ENCODE measurements at places on chromosomes 16 and 17.
A peak's percentile ranks its signal among the peaks of the same experiment; 100 is the strongest.

DNA sequence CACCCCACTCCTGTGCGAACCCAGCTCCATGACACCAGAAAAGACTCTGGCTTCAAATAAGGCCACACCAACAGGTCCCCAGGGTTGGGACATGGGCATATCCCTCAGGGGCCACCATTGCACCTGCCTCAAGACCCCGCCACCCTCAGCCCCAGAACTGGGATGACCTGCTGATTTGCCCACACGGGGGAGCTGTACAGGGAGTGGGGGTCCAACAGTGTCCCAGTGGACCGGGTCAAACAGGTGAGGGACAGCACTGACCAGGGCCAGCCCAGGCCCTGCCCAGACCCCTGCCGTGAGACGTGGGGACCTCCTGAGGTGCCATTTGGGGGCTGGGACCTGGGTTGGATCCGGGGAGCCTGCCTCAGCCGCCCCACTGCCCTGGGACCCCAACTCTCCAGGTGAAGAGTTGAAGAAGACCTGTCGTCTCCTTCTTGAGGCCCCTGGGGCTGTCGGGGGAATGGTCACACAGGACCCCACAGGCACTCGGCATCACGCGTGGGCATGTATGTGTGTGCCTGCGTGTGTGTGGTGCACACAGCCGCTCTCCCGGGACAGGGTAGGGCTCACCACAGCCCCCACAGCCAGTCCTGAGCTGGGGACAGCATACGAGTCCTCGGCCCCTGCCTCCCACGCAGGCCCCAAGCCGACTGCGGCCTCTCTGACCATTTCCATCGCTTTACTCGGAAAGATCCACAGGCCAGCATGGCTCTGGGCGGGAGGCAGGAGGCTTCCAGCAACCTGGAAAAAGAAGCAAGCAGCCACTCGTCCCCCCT, 34.2 kb upstream of the ZNF469 start:
- no peak for DNase-seq

DNA sequence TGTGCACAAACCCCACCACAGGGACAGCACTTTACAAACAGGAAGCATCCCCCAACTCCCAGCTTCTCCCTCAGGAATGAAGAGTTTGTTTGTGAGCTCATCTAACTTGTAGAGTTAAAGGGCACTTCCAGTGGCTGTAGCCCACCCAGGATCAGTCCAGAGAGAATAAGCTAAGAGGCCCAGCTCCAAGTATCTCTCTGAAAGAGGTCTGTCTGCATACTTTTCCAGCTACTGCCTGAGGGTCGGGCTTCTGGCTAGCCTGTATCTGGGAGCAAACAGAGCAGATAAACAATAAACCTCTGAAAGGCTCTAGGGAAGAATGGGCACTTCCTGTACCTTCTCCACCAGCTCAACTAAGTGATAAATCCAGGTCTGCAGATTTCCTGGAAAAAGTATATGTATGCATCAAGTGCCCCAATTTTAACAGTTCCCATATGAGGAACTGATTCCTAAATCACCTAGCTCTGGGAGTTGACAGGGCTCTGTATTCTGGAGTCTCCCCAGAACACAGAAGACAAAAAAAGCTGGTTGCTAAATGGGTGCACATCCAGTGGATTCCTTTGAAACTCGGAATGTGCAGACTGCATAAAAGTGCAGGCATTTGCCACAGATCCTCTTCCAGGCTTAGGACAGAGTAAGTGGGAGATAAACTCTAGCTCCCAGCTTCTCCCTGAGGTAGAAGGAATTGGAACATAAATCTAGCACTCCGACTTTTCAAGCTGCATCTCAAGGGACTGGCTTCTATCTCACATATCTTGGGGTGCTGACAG, 37.1 kb upstream of the MYLK3 start:
- no peak for DNase-seq

DNA sequence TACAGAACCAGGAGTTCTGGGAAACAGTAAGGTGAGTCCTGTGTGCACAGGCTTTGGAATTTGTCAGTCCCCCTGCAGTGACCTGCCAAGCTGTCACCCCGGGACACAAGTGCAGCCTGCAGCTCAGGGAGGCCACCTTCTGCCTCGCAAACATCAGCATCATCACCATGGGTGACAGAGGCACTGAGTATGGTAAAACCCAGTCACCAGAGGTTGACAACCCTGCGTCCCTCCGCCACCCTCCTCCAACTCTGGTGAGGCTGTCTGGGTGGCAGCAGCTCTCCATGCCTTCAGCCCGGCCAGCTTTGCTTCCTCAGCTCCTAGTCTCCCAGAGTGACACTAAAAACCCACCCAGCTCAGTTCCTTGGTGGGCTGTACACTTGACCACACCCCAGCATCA, 221.0 kb downstream of the CPPED1 start:
- no peak for DNase-seq

- DNase-seq, result no peak
These were observed 501 bp upstream of the AP2B1 start for GRCh38 chr17:35586569-35587073.

- DNase-seq, result no peak
These were observed 2.6 kb upstream of the CCL22 start for GRCh38 chr16:57355898-57356414.

DNA sequence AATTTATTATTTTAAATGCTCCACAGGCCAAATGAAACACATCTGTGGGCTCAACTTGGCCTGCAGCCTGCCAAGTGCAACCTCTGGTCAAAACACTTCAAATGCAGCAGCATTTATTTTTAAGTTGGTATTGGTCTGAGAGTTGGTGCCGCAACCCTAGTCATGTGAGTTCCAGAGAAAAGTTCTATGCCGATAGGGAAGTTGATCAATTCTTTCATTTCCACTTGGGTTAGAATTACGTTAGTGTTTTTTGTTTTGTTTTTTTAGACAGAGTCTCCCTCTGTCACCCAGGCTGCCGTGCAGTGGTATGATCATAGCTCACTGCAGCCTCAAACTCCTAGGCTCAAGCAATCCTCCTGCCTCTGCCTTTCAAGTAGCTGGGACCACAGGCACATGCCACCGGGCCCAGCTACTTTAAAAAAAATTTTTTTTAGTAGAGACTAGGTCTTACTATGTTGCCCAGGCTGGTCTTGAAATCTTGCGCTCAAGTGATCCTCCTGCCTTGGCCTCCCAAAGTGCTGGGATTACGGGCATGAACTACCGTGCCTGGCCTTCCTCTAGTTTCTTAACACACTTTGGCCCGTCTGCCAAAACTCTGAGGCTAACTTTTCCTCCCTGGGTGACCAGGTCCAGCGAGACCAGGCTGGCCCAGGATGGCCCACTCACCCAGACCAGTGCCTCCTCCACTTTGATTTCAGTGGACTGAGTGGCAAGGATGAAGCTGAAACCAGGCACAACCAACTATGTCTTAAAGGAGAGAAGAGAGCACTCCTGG, 221.1 kb downstream of the MRTFB start:
- DNase-seq, result no peak

DNA sequence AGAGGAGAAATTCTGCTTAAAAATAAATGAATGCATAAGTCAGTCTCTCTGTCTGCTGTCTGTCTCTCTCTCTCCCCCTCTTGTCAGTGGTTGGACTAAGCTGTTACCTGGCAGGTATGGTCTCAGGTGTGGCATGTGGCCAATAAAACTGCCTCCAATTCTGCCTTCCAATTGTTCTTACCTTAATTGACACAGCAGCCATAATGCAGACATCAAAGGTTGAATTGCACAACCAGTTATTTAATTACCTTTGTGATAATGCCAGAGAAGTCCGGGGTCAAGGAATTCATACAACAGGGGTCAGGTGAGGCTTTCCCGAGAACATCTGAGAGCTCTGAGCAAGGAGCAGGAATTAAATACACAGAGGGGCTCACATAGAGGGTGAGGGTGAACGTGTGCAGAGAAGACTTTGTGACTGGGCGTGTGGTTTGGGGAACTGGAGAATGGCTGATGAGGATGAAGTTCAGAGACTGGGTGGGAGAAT, 78.8 kb upstream of the CDYL2 start:
- DNase-seq, result no peak

DNA sequence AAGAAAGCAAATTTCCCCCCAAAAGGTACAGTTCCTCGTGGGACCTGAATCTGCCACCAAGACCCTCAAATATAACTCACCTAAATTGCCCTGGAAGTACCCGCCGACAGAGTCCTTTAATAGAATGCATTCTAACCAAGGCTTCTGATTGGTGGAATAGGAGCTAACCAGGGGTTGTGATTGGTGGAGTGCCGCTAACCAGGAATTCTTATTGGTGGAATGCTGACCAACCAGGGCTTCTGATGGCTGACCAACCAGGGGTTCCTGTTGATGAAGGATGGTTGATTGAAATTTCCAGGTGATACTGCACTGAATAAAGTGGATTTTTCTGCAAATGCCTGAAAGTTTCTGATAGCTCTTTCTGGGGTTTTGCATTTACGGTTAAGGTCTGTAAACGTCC, 6.5 kb downstream of the TFAP4 start:
- DNase-seq, result no peak

DNA sequence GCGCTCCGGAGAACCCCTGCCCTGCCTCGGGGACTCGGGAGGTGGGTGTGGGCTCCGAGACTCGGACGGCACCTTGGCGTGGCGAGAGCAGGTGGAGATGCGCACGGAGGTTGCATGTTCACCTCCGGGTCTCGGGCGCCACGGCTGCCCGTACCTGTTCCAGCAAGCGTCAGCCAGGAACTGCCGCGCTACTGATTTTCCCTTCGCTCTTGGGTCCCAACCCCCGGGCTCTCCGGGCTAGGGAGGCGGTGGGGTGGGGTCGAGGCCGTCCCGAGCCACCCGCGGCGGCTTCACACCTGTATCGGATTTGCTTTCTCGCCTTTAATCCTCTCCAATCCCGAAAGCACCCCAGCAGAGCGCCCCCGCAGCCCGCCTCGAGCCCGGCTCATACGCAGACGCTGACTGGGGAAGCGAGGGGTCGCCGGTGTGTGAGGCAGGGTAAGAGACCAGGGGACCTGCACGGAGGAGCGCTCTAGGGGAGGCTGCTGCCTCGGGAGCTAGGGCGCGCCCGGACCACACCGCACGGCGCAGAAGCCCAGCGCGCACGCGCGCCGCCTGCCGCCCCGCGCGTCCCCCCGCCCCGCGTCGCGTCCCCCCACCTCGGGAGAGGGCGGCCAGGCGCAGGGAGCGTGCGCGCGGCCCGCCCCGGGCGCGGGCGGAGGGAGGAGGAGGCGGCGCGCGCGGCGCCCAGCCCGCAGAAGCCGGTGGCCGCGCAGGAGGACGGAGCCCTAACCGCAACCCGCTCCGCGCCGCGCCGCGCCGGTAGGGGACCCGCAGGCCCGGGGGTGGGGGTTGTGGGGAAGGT, at the start of gene DUSP14:
Gene DUSP14, plus strand, starts transcription at position 695 of the 805 bp plus-strand sequence. CDS start 22,382 bp downstream, outside the sequence.
- peak; percentile 73 for DNase-seq

DNA sequence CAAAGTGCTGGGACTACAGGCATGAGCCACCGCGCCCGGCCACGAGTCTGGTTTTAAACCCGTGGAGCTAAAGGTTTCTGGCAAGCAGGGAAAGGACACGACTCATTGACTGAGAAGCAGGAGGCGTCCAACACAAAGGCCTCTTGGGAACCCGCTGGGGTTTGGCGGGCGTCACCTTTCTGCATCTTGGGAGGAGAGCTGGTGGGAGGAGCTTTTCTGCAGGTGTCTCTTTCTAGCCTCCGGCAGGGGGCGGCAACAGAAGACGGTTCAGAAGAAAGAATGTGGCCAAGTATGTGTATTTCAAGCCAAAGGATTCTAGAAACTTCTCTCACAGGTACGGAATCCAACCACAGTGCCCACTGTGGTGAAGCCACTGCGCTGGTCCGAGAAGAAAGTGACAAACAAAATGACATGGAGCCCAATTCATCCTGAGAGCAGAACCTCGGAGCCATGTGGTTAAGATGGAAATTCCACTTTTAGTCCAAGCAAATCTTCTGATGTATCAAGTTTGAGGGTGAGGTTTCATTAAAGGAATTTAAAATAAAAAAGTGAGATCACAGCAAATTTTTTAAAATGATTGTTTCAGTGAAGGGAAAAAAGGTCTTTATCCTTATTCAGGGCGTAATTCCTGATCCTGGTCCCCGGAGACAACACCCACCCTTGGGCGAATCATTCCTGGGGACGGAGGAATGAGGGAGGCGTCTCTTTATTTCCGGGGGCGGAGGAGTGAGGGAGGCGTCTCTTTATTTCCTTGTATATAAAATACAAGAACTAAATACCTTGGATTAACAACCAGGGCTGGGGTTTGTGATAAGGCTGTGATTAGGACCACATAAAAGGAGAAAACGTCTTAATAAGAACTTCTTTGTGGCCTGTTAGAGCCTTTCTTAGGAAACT, 97.6 kb downstream of the MRM3 start:
- DNase-seq, result peak; percentile 56

GRCh38 chr17:2222901-2223616, 80.5 kb downstream of the SMG6 start:
- DNase-seq, result peak; percentile 79

DNA sequence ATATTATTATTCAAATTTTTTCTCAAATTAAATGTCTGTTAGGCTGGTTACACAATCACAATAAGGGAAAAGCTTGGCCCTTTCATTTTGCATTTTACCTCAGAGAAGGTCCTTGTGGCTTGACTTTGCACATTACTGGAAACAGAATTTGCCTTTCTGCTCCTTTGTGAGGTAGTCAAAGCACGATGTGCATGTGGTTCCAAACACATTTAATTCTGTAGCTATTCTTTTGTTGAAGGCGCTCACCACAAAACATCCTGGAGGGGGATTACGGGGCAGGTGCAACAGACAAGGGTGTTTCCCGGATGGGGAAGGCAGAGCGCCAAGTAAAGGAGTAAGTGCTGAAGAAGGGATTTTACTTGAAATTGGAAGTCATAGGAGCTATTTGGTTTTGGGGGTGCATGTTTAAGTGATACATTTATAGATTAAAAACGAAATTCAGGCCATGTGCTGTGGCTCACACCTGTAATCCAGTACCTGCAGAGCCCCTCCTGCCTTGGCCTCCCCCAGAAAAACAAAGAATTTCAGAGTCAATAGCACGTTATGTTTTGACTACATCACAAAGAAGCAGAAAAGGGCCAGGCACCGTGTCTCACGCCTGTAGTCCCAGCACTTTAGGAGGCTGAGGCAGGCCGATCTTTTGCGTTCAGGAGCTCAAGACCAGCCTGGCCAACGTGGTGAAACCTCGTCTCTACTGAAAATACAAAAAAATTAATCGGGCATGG, 31.2 kb upstream of the TENT4B start:
- DNase-seq, result no peak

GRCh38 chr17:77875881-77876509, 82.5 kb upstream of the TNRC6C start:
- DNase-seq, result no peak

GRCh38 chr16:23869052-23869451, 33.3 kb downstream of the PRKCB start:
- DNase-seq, result peak; percentile 37

- DNase-seq, result no peak
These were observed 11.3 kb upstream of the PITPNM3 start for GRCh38 chr17:6567528-6568183.
